ENCODE measurements at places on chromosomes 3 and 15.

GRCh38 chr3:127859730-127860129 lies 37.4 kb upstream of the MGLL start:
- no peak for DNase-seq

DNA sequence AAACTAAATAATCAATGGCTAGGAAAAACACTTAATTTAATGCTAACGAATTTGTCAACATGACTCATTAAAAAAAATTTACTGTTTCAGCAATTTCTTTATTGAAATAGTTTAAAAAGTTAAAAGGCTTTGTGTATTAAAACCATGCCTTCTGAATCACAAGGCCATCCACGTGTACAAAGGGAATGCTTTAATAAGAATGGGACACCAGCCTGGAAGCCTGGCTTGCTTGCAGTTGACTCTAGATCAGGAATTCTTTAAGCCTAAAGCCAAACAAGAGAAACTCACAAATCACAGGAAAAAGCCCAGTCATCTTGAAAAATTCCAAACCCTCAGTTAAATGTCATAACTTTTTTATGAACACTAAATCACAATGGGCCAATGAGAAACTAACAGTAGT lies 137.6 kb downstream of the PEAK1 start:
- DNase-seq, result no peak

DNA sequence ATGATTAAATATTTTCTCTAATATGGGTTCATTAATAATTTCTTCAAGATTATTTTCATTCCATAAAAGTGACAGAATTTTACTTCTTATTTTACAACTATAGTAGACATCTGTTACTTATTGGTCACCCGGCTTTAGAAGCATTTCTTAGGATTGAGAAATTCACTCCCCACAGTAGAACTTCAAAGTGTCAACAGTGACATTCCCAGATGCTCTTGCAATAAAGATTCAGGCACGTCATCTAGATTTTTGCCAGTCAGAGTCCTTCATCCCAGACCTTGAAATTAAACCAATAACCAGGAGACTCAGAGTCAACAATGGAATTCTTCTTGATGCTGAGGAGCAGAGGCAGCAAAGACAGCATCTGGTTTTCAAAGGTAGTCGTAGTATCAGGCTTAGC lies 190.8 kb downstream of the VGLL3 start:
- DNase-seq, result no peak

DNA sequence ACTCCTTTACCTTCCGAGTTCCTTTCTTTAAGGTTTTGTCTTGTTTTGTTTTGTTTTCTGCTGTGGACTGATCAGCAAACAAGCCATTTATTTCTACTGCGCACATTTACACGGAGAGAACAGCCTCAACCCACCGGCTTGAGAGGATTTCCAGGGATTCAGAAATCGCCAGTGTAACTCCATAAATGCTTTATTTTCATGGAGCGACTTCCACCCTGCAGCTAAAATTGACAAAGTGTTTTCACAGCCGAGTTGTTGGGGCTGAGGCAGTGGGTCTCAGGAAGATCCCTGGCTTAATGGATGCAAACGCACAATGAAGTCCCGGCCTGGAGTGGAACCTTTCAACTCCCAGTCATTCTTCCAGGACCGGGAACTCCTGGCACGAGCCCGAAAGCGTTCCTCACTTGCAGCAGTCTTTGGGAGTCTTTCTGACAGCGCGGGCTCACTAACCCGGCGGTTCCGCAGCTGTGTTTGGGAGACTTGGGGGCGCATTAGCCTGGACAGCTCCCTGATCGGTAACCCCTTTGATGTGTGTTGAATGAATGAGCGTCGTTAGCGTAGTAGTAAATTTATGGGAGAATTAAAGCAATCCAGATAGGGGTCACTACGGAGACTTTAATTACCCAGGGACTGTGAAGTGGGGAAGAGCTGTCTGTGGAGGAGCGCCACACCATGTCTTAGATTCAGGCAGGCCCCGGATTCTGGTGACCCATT lies 785 bp upstream of the MYRIP start:
- no peak for DNase-seq

DNA sequence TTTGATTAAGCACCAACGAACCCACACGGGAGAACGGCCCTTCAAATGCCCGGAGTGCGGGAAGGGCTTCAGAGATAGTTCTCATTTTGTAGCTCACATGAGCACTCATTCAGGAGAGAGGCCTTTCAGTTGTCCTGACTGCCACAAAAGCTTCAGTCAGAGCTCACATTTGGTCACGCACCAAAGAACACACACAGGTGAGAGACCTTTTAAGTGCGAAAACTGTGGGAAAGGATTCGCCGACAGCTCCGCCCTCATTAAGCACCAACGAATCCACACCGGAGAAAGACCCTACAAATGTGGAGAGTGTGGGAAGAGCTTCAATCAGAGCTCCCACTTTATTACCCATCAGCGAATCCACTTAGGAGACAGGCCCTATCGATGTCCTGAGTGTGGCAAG lies 8.7 kb downstream of the ZNF774 start:
- no peak for DNase-seq

- no peak for DNase-seq
These were observed 12.3 kb upstream of the BDH1 start for GRCh38 chr3:197567904-197568681.

All from activated CD4-positive, alpha-beta memory T cell treated with anti-CD3 and anti-CD28 coated beads for 36 hours (primary cell).